Activated CD4-positive, alpha-beta T cell treated with anti-CD3 and anti-CD28 coated beads, Interleukin-2, amount 50 U/mL, for 1 hour (primary cell): ENCODE measurements at places on chromosomes 7 and 10.

DNA sequence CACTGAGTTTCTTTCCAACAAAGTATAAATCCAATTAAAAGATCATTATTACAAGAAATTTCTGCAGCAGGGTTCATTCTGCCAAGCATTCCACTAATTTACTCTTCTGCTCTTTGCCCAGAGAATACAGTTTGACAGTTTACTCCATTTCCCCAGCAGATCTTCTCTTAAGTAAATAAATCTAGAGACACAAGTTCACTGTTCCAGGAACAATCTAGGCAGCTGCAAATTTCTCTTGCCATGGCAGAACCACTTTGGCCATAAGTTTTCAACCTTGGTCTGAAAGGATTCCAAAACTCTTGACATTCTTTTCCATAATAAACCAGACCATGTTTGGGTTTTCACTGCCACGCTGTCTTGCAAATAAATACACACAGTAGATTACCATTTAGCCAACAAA lies 11.5 kb downstream of the RGS10 start:
- DNase-seq: no peak

DNA sequence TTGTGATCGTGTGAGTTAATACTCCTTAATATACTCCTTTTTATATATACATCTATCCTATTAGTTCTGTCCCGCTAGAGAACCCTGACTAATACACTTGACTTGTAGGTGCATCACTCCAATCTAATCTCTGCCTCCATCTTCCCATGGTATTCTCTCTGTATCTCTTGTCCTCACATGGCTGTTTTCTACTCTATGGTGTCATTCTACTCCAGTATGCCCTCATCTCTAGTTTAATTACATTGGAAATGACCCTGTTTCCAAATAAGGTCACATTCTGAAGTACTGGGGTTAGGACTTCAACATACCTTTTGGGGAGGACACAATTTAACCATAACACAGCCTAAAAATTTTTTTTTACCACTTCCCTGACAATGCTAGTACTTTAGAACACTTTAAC lies 25.8 kb upstream of the TNKS2 start:
- no peak for DNase-seq

- DNase-seq: no peak
Observed at GRCh38 chr7:74193054-74193453, 16.8 kb upstream of the LAT2 start.

- no peak for DNase-seq
Observed at GRCh38 chr7:98571986-98572385, 45.1 kb upstream of the NPTX2 start.

DNA sequence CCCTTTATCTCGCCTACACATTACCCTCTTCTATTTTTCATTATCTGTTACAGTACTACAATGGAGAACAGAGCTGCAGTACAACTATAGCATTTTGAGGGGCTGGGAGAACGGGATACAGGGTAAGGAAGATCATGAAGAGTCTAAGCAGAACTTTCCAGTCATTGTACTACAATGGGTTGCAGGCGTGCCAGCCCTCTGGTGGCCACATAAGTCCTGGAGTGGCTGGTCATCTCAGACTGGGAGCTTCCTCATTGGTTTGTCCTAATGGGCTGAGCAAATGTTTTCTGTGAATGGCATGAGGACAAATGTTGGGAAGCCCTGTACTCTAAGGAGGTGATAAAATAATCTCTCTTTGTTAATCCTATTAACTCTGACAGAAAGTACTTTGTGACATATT lies 33.0 kb downstream of the TMEM106B start:
- DNase-seq: no peak

DNA sequence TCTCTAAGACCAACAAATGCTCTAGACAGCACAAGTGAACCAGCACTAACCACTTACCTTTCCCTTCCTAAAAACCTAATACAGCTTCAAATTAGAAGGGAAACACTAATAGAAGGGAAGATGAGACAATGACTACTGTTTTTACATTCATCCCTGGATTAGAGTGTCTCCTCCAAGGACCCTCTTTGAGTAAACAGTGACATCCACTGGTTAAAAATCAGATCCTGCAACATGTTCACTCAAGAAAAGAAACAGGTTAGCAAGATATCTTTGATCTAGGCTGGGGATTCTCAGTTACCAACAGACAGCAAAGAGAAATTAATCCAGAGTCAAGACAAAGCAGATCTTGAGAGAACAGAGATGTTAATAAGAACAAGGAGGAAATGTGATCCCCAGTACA lies 177.7 kb upstream of the GHITM start:
- DNase-seq: no peak

- peak; percentile 56 for DNase-seq
Observed at GRCh38 chr10:70558871-70559810, 43.4 kb downstream of the PRF1 start.

- DNase-seq: no peak
Observed at GRCh38 chr7:33903791-33904680, 1.3 kb upstream of the BMPER start.

GRCh38 chr7:26291251-26291650 lies 411 bp upstream of the SNX10 start:
- no peak for DNase-seq

DNA sequence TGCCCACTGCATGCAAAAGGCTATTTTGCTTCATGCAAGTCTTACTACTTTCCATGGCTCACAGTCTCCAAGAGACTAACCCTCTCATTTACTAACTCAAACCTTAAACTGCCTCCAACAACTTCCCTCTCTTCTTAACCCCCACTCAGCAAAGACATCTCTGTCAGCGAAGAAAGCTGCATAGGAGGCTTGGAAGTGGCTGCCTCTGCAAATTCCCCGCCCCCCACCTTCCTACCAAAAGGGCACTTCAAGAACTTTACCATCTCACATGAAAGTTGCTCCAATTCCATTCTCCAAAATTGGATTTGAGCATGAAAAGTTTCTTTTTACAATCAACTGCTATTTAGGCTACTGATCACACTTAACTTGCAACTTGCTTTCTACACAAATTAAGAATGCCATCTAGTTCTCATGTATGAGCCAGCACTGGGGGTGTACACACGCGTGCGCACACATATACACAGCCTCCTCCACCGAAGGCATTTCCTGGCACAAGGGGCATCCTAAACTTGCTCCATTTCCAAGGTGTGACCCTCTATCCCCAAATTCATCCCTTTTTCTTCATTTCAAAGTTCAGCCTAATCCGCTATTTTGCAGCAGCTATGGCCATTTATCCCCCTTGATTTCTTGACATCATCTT lies 1.8 kb downstream of the CCDC6 start:
- no peak for DNase-seq

DNA sequence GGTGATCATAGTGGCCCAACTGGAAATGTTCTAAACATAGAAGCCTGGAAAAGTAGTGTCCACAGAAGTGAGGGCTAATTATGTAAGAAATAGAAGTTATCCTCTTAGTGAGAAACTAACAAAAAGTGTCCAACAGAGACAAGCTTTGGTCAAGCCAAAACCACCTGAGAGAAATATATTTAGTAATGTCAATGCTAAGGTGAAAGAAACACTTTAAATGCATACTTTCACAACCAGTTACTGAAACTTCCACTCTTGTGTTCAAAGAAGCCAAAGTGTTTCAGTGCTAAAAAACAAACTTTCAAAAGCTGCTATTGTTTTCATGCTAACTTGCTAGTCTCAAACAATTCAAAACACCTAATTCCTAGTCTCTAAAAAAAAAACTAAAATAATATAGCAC lies 18.1 kb downstream of the RAB11FIP2 start:
- DNase-seq: no peak

DNA sequence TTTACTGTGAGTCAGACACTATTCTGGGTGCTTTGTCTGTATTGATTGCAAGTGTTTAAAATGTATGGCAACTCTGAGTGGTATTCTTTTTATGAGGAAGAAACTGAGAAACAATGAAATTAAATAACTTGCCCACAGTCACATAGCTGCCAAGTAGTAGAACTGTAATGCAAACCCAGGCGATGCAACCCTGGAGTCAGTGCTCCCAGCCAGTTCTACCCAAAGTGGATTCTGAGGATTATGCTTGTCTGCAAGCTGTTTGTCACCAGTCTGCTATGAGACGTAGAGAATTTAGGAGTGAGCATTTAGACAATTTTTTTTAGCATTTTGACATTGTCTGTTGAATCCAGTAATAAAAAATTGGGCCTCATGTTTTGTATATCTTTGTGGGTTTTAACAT lies 306.0 kb upstream of the LRGUK start:
- no peak for DNase-seq

GRCh38 chr7:149261316-149261828 lies 624 bp upstream of the ZNF783 start:
- no peak for DNase-seq

DNA sequence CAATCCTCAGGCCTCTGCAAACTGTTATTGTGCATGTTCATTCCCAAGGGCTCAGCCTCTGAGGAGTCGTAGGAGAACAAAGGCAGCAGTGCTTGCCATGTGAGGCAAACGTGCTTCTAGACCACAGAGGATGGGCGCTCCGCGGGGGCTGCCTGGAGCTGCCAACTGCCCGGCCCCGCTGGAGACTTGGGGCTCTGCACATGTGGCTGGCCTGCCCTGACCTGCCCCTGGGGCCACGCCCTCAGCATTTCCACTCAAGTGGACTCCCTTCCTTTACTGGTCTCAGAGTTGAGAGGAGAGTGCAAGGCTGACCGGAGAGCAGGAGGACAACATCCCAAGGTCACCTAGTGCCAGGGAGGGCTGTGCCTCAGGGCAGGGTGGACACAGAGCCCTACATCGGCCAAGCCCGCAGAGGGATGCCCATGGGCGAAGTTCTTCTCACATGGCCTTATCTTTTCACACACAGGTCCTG lies 222.3 kb upstream of the ZNF32 start:
- no peak for DNase-seq

DNA sequence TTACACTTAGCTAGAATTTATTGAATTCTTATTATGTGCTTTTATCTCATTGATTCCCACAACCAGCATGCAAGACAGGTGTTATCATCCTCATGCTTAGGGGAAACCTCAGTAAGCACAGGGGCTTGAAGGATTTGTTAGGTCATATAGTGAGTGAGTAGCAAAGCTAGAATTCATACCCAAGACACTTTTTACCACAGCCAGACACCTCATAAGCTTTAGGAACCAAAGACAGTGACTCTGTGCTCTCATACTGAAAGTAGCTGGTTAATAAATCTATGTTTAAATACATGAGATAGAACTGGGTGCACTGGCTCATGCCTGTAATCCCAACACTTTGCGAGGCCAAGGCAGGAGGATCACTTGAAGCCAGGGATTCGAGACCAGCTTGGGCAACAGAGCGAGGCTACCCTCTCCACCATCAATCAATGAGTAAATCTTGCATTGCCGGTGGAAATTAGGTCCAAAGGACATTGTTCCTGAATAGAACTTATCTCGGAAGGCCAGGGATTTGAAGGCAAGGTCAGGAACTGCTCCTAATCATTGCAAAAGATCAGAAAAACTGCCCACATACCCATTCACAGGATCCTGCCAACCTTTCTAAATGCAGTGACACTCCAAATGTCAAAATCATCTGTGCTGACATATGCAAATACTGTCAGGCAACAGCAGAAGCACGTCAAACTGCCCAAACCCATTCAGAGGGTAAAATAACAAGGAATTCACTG lies 523.5 kb downstream of the PARD3 start:
- no peak for DNase-seq

GRCh38 chr10:124741281-124741921 lies 2.8 kb downstream of the FAM53B start:
- peak; percentile 78 for DNase-seq

GRCh38 chr10:125549653-125550052 lies 133.3 kb downstream of the TEX36 start:
- no peak for DNase-seq
